ENCODE measurements at places on chromosomes 16 and 17.
A peak's percentile ranks its signal among the peaks of the same experiment; 100 is the strongest.

DNA sequence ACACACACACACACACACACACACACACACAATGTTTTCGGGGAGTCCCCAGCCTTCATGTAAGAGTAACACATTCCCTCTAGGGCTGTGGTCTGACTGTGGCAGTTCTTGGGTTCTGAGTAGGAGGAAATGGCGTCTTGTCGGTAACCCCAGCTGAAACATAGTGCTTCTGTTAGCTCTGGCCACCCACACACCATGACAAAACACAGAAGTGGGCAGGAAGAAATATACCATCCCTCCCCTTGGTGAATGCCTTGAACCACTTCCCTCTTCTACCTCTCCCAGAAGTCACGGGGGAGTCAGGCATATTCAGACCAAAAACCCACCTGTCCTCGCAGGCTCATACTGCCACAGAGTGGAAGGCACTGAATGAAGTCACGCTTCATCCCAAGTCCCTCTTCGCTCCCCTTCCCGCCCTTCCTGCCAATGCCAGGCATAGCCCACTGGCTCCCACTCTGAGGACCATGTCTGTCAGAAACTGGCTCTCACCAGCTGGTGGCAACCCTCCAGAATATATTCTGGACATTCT, 11.5 kb downstream of the SLC35B1 start:
- DNase-seq, result peak; percentile 55

DNA sequence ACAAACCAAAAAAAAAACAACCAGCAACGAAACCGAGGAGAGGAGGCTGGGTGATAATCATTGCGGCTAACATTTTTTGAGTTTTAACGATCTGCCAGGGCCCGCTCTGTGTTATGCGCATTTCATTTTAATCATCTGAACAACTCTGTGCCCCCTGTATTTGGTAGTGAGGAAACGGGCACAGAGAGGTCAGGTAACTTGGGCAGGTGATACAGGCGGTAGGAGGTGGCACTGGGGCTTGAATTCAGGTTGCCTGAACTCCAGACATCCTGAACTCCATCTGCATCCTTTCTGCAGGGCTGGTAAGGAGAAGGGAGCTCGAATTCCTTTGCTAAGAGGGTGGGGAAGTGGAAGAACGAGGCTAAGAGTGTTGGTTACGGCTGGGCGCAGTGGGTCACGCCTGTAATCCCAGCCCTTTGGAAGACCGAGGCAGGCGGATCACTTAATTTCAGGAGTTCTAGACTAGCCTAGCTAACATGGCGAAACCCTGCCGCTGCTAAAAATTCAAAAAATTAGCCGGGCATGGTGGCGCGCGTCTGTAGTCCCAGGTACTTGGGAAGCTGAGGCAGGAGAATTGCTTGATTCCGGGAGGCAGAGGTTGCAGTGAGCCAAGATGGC, 1.1 kb downstream of the CLUAP1 start:
- no peak for DNase-seq

DNA sequence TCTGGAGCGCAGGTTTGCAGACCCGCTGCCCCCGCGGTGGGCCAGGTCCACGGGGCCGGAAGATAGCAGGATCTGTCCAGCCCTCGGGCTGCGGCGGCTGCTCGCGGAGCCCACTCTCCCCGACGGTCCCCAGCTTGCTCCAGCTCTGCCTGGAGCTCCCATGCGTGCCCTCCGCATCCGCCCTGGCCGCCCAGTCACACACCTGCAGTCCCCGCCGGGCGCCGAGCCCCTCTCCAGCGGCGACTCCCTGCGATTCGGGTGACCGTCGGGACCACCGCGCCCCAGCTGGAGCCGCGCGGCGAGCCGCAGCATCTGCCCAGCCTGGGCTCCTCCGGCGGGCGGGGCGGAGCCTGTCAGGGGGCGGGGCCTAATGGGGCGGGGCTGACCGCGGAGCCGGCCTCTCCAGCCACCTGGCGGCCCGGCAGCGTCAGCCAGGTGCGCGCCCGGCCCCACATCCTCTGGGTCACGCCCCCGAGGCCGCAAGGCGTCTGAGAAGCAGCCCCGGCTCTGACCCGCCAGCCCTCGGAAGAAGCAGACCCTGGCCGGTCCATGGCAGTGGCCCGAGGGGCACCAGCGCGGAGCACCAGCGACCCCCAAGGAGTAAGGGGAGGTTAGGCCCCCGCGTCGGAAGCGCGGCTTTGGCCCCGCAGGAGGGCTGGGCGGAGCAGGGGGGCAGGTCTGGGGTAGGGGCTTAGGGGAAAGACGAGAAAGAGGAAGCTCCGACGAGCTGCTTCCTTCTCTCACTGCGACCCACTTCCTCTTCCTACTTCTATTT, at the start of gene PIK3R5:
PIK3R5 (minus strand) TSS at position 314 of the 775 bp plus-strand sequence. CDS start 54,213 bp downstream, outside the sequence.
- peak; percentile 90 for DNase-seq

DNA sequence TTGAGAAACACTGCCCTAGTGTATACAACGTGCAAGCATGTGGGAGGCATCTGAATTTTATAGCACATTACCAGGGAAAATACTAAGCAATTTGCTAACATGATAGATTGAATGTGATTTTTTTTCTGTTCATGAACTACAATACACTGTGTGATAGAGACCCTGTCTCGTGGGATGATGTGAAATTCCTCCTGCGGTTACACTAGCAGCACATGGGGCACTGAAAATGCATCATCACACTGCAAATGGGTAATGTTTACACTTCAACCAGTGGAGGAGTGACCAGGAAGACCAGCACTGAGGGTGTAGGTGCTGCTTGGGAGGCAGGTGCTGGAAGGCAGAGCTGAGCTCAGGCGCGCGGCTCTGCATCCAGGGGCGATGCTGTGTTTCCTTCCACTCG, 28.8 kb downstream of the ORC6 start:
- DNase-seq, result no peak

DNA sequence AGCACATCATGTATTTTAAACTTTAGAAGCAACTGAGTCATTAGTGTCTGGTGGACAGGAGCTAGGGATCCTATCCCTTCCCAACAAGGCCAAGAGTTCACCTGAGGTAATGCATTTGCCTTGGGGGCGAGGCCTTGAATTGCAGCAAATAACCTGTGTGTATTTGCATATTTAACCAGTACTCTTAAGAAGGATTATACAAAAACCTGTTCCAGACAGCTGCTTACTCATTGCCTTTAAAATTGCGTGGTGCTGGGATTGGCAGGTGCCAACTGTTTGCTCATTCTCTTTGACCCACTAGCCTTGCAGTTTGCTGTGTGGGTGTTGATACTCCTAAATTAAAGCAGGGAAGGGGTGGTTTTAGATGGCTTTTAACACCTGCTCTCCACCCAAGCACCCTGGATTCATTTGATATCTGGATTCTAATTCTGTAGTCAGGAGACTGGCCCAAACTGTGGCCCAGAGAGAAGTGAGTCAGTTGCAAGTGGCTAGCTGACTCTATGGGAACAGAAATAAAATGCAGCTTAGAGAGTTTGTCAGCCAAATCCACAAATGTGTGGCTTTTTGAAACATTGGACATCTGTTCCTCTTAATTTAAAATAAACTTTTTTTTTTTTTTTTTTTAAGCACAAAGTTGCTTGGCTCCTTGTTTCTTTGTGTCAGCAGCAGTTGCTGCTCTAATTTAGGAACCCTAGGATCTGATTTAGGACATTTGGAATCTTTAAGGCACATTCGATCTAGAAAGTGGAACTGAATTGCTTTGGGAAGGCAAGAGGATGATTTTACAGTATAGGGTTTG, 46.9 kb downstream of the TUBD1 start:
- no peak for DNase-seq

DNA sequence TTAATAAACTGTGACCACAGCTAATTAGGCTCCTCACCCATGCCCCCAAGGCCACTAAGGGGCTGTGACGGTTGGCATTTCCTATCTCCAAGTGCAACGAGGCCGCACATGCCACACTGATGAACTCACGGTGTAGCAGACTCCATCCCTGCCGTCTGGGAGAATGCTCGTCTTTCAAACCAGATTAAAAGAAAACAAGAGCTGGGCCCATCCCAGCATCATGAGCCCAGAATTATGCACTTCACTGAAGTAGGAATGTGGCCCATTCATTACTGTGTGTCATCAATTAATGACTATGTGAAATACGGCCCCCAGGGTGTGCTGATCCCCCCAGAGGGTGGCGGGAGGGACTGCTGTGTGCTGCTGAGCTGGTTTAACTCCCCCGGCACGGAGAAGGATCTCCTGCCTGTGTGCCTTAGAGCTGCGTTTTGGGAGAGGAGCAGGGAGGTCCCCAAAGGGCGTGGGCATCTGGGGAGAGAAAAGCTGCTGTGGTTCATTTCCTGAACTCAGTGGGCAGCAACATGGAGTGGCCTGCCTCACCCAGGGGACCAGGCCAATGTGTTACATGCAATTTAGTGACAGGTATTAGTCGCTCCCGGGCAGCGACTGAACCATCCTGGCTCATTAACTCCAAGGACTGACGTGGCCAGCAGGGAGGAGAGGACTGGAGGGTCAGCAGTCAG, 194.5 kb downstream of the FOXL1 start:
- no peak for DNase-seq

DNA sequence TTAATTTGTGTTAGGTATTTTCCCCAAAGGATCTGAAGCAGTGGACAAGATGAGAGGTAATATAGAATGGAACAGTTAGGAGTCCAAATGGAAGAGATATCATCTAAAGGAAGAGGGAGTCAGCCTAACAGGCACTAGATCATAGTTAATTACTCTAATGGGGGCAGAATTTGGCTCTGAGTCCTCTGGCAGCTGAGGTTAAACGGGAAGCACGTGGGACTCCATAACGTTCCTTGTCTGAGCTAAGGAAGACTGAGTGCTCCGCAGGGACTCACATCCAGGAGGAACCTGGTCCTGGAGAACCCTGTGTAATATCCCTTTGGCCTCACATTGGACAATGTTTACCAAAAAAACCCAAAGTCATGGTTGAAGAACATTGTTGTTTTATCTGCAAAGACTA, 46.6 kb upstream of the TEX2 start:
- no peak for DNase-seq

GRCh38 chr17:1001640-1002411, 4.9 kb downstream of the TIMM22 start:
- DNase-seq, result no peak

DNA sequence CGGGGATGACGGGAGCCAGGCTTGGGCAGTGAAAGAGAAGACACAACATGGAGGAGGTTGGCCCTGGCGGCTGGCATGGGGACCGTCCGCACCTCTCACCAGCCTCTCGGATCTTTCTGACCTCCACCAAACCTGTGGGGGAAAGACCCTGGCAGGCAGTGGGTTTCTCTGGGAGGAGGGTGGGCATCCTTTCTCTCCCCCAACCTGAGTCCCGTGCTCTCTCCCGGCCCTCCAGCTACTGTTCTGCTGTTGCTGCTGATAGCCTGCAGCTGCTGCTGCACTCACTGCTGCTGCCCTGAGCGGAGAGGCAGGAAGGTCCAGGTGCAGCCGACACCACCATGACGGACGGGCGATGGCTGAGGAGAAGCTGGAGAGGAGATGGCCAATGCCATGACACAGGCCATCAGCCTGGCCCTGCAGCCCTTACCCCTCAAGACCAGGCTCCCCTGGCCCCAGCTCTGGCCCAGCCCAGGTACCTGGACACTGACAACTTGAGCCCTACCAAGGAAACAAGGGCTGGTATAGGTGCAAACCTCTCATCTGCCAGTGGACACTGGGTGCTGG, 7.4 kb downstream of the SMIM5 start:
- DNase-seq, result no peak

GRCh38 chr17:7589891-7590691, at the start of gene SOX15:
TSS of gene SOX15 (minus strand) at chr17:7590094. CDS start at chr17:7589676, 418 bp downstream.
- DNase-seq, result no peak

DNA sequence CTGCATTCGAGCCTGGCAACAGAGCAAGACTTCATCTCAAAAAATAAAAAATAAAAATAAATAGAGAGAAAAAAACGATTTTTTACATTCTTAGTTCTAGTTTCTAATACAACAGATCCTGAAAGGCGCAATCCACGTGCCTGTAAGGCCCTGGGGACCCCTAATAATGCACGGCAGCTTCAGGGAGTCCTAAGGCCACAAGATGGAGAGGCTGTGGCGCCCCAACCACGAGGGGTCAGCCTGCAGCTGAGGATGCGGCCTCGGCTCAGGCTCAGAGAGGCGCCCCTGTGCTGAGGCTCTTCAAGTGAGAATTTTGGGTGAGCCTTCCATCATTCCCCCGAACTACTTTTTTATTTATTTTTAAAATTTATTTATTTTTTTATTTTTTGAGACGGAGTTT, 10.9 kb downstream of the P4HB start:
- DNase-seq, result no peak

GRCh38 chr17:82507631-82508175, 11.8 kb upstream of the FOXK2 start:
- no peak for DNase-seq

DNA sequence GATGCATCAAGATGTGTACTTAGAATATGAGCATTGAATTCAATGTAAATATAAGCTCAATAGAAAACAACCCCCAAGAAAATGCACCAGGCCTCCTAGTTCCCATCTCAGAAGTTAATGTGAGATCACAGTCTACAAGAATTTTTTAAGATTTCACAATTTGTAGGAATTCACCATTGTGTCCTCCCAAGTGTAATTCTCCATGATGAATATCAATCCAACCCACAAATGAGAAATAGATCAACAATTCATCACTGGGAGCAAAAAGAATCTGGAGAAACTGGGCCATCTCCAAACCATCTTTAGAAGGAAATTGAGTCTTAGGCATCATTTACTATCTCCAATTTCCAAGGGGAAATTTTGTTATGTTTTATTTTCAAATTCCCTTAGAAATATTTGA, 310.5 kb upstream of the GOT2 start:
- DNase-seq, result no peak
